Anterior cingulate cortex (tissue), 58 donors: ENCODE measurements at places on chromosomes 1 and 21.

- no peak for DNase-seq
Observed at GRCh38 chr1:151547119-151547899, 7.2 kb downstream of the TUFT1 start.

GRCh38 chr1:176193023-176193422 lies 14.1 kb downstream of the COP1 start:
- no peak for DNase-seq

DNA sequence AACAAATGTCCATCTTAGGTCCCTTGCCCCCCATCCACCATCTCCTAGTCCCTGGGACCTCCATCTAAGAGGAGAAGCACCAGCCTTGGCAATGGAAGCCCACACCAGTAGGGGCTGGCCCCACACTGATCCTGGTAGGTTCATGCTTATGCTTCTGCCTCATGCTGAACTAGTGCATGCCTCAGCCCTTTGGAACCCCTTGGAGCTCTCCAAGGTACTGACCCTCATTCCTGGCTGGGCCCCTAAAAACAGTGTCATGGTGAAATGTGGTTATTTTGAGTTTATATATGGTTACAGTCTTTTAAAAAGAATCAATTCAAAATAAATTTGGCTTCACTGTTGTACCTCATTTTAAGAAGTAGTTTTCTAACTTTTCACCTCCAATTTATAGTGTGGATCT lies 108.3 kb downstream of the HIVEP3 start:
- DNase-seq: no peak

- no peak for DNase-seq
Observed at GRCh38 chr21:42475036-42475435, 21.0 kb downstream of the RSPH1 start.

- DNase-seq: peak; percentile 11
Observed at GRCh38 chr21:17512253-17513213, at the start of gene CXADR. Gene CXADR, plus strand, starts transcription at chr21:17513043. Its CDS starts 87 bp downstream, at chr21:17513130.

GRCh38 chr1:236868625-236869467 lies 73.8 kb downstream of the MTR start:
- no peak for DNase-seq

DNA sequence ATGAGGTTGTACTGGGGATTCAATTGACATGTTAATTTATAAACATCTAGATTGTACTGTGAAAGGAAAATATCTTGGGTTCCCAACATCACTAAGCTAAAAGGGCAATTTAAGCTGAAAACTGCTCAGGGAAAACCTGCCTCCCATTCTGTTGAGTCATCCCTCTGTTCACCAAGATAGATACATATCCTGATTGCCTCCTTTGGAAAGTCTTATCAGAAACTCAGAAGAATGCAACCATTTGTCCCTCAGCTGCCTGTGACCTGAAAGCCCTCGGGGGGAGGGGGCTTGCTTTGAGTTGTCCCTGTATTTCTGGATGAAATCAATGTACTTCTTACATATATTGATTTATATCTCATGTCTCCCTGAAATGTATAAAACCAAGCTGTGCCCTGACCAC lies 187.0 kb upstream of the ETV3 start:
- no peak for DNase-seq

GRCh38 chr1:68495968-68496679 lies 758 bp downstream of the DEPDC1 start:
- no peak for DNase-seq

DNA sequence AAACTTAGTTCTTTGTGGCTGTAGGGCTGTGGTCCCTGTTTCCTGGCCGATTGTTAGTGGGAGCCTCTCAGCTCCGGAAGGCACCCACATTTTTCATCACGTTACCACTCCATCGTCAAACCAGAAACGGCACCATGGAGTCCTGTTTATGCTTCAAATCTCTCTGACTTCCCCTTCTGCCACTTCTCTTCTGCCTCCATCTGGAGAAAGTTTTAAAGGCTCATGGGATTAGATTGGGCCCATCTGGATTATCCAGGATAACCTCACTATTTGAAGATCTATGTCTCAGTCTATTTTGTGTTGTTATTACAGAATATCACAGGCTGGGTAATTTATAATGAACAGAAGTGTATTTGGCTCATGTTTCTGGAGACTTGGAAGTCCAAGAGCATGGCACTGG lies 19.3 kb upstream of the IL22RA1 start:
- DNase-seq: no peak

- no peak for DNase-seq
Observed at GRCh38 chr1:214440219-214440965, 111.0 kb downstream of the PTPN14 start.

GRCh38 chr21:34075760-34076660 lies 2.6 kb downstream of the MRPS6 start:
- DNase-seq: no peak

DNA sequence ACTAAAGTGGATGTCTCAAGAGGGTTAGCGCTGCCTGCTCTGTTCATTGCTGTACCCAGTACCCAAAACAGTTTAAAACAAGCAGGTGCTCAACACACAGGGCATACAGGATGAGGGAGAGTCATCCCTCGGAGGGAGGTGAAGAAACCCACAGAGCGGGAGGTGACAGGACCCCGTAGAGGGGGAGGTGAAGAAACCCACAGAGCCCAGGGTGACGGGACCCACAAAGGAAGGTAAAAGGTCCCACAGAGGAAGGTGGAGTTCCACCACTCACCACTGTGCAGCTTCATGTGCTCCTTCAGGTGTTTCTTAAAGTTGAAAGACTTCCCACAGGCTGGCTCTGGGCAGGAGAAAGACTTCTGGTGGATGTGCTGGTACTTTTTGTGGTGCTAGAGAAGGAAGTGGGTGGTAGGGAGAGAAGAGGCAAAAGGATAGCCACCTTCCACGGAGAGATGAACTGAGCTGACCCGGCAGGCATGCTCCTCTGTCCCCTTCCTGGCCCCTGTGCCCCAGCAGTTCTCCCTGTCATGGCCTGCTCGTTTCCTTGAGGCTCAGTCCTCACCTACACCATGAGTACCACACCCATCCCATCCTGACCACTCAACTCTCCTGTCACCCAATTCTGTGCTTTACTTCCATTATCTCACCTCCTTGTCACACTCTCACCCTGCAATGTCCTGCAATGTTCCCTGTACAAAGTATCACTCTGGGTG lies 5.1 kb downstream of the ZNF692 start:
- no peak for DNase-seq

- no peak for DNase-seq
Observed at GRCh38 chr1:118032883-118033282, 103.3 kb downstream of the WDR3 start.

GRCh38 chr1:110478886-110479285 lies 27.9 kb downstream of the PROK1 start:
- DNase-seq: no peak

- no peak for DNase-seq
Observed at GRCh38 chr1:67350783-67351182, 43.1 kb downstream of the IL12RB2 start.

GRCh38 chr1:91753878-91754277 lies 132.1 kb downstream of the TGFBR3 start:
- no peak for DNase-seq

DNA sequence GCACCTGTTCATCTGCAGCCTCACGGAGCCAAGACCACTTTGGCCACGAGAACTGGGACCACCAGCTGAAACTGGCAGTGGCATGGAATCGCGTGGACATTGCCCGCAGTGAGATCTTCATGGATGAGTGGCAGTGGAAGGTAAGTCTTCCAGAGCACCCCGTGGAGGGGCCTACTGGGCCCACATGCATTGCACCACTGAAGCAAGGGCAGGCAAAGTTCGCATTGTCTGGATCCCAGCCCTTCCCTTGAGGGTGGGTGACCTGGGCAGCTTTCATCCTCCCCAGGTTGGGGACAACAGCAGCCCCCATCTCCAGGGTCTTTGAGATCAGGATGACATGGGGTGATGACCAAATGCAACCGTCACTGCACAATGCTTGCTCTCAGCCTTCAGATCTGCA lies 37.5 kb downstream of the TRPM2 start:
- DNase-seq: no peak

- no peak for DNase-seq
Observed at GRCh38 chr1:84737590-84737989, 47.3 kb upstream of the SSX2IP start.

DNA sequence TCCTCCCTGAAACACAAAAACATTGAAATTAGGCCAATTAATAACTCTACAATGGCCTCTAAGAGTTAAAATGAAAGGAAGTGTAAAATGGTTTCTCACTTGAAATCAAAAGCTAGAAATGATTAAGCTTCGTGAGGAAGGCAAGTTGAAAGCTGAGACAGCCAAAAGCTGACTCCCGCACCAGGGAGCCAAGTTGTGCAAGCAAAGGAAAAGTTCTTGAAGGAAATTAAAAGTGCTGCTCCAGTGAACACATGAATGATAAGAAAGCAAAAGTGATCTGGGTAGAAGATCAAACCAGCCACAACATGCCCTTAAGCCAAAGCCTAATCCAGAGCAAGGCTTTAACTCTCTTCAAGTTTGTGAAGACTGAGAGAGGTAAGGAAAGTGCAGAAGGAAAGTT lies 22.8 kb downstream of the CYYR1 start:
- DNase-seq: no peak

DNA sequence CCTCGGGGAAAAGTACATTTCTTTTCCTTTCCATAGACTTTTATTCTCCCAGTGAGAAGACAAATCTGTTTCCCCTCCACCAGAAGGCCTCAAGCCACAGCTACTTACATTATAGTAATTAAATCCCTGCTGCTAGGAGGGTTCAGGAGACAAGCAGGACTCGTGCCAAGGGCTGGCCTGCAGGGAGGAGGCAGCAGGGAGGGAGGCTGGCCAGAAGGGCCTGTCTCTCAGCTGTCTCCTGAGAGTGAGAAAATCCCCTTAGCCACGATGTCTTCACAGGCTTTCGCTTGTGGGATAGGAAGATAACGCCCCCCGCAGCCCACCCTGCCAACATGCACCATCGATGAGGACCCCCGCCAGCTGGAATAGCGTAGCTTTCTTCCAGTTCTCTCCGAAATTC lies 14.0 kb downstream of the KCNN3 start:
- no peak for DNase-seq

DNA sequence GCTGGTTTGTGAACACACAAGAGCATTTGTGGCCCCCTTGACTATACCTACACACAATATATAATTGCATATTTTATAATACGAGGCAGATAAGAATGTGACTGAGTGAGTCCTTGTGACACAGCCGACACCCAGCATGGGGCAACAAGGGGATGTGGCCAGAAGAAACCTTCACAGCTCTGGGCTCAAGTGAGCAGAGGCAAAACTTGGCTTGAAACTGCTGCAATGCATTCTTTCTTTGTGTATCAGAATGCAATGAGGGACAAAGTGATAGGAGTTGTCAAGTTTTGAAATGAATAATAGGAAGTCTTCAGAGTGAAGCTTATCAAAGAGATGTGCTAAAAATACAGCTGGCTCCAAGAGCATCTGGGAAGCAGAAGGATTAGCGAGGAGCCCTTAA lies 124.0 kb upstream of the C8B start:
- DNase-seq: no peak

GRCh38 chr1:228459091-228459993 lies 27.8 kb upstream of the RNF187 start:
- peak; percentile 14 for DNase-seq

DNA sequence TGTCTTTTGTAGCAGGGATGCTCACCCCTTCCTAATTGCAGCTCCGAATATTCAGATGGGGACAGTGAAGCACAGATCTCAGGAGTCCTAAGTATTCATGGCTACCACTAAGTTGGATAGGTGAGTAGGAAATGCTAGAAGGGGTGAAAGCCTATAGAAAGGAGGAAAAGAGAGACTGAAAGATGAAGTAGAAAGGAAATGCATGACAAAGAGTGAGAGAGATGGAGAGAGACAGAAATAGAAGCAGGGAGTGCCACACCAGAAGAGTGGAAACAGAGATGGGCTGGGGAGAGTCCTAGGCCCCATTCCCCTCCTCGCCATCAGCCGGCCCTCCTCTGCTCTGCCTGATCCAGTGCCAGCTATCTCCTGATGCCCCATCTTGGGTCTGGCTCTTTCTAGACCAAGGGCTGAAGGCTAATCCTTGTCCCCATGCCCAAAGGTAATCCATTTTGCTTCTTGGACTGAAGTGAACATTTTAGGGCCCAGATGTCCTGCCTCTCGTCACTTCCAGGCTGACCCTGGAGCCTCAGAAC lies 2.0 kb downstream of the PEA15 start:
- DNase-seq: no peak

DNA sequence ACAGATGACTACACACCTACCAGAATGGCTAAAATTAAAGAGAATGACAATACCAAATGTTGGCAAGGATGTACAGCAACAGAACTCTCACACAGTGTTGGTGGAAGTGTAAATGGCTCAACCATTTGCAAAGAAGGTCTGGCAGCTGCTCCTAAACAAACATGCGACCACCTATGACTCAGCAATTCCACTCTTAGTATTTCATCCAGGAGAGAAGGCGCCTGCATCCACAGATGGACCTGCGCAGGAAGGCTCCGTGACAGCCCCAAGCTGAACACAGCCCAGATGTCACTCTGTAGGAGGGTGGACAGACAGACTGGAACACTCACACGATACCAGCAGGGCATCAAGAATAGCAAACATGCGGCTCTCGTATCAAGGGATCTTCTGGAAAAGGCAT lies 6.7 kb downstream of the PTTG1IP start:
- DNase-seq: no peak

GRCh38 chr1:92907949-92908684 lies 53.1 kb downstream of the DIPK1A start:
- no peak for DNase-seq
